ENCODE measurements at places on chromosomes 3 and 15. TPM values are rescaled to one million over a fixed set of nuclear protein-coding genes. Genes with fewer than 3 reads are reported as not detected.

Gene CYP19A1
- total RNA-seq, result not detected

DNA sequence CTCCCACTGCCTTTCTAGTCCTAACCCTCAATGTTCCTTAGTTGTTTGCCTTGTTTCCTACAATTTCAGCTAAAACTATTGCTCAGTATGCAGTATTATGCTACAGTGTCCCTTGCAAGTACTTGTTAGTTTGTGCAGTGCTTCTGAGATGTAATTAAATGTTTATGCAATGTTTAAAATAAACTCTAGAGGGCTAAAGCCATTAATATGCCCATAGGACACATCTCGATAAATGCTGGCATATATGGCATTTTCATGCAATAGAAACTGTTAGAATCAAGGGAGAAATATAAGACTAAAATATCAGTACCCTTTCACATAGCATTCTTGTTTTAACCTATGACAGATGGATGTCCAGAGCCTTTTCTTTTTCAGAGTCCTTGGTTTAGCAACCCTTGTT lies 59.8 kb upstream of the ACKR4 start:
- DNase-seq, result no peak

Gene PAQR9
- not detected for total RNA-seq

- no peak for DNase-seq
Observed at GRCh38 chr3:187850258-187850921, 105.1 kb upstream of the BCL6 start.

DNA sequence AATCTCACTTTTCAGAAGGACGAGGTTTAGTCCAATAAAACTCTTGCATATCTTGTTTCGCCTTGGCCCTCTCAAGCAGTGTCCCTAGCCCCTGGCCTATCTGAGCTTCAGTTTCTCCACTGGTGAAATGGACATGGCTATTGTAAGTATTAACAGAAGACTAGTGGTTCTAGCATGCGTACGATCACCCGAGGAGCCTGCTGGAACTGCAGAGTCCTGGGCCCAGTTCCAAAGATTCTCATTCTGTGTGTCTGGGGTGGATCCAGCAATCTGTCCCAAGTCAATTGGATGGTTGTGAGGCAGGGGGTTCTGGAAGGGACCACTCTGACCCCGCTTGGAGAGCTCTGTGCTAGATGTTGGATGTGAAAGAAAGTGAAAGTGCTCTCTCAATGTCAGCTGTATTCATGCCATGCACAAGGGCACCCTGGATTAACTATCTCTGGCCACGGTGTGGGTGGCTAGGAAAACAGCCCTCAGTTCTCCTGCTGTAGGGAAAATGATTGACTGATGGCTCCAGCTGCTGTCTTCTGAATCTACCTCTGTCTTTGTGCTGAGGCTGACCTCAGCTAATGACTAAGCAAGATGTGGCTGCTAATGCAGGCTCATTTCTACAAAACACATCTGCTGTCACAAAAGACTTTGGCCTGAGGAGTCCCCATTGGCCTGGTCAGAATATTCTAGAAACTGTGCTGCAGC lies 1.9 kb upstream of the PLA1A start:
- DNase-seq, result no peak

GRCh38 chr3:62805580-62806277 lies 69.5 kb downstream of the CADPS start:
- DNase-seq, result no peak

All from endothelial cell of umbilical vein (primary cell).